ENCODE measurements at places on chromosomes 13 and 19. TPM values are rescaled to one million over a fixed set of nuclear protein-coding genes. Genes with fewer than 3 reads are reported as not detected.

- H3K27ac ChIP-seq: no peak overlapping the region
- H3K4me3 ChIP-seq: no peak overlapping the region
- no peaks in the 10 kb centered on the region for H3K27me3 ChIP-seq
- H3K4me1 ChIP-seq: peaks cover 4% of the 10 kb centered on the region
- no peaks in the 10 kb centered on the region for H3K36me3 ChIP-seq
Measured at GRCh38 chr13:100298691-100299090, 209.8 kb downstream of the PCCA start.

- peak overlapping the region; percentile 56 for H3K4me3 ChIP-seq
- no peak for DNase-seq
- H3K27me3 ChIP-seq: peaks cover 61% of the 10 kb centered on the region
- peaks cover 10% of the 10 kb centered on the region for H3K4me1 ChIP-seq
- H3K27ac ChIP-seq: no peak overlapping the region
- H3K36me3 ChIP-seq: no peaks in the 10 kb centered on the region
Measured at GRCh38 chr19:35555301-35556005, 8.0 kb downstream of the ATP4A start.

- H3K36me3 ChIP-seq: no peaks in the 10 kb centered on the region
- no peaks in the 10 kb centered on the region for H3K27me3 ChIP-seq
- H3K4me3 ChIP-seq: no peak overlapping the region
Measured at GRCh38 chr19:38289955-38290354, 14.1 kb upstream of the C19orf33 start.

The LIN7B gene
- 7.5 TPM for total RNA-seq

The CACNG8 gene
- 0.23 TPM for total RNA-seq
